ENCODE measurements at places on chromosomes 6 and 20.

DNA sequence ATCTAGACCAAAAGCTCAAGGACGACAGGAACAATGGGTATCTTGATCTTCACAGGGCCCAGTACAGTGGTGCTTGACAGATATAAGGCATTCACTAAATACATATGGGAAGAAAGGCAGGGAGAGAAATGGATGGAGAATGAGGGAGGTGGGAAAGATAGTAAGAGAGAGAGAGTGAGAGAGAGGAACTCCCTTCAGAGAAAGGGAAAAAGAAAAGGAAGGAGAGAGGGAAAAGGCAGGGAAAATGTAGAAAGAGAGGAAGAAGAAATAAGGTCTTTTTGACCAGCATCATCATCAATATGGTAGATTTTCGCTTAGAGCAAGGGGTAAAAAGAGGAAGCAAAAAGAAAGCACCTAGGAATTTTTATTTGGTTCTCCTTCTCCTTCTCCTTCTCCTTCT is 760 bp upstream of the ANKRD66 start:
- DNase-seq, result no peak

- DNase-seq, result no peak
Observed at GRCh38 chr6:81246200-81246599, 506.3 kb downstream of the TENT5A start.

- DNase-seq, result no peak
Observed at GRCh38 chr6:156657296-156657695, 119.9 kb upstream of the ARID1B start.

- no peak for DNase-seq
Observed at GRCh38 chr6:11632231-11632630, 94.7 kb downstream of the TMEM170B start.

DNA sequence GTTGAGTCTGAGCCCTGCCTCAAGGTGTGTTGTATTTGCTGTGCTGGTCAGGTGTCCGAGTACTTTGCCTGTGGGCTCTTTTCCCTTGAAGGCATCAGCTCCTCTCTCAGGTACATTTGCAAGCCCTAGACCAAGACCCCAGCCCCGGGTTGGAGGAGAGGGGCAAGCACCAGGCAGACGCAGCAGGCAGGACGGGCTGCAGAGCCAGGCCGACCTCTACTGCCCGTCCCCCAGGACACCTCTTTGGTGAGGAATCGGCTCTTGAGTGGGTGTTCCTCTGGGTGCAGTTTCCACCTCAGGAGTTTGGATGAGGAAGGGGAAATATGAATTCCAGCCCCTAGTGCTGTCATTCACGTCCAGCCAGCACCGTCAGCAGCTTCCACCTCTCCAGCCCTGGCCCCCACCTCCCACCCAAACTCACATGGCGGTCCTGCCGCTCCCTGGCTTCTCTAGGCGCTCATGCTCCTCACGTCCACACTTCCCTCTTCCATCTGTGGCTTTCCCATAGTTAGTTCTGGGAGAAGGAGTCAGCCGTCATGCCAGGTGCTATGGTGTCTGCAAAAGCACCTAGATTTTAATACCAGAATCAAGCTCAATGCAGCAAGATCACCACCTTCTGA is 183.9 kb downstream of the DLL1 start:
- no peak for DNase-seq

- no peak for DNase-seq
Observed at GRCh38 chr6:2854396-2854982, 12.8 kb upstream of the SERPINB1 start.

- no peak for DNase-seq
Observed at GRCh38 chr6:161354276-161354840, 80.5 kb upstream of the AGPAT4 start.

- DNase-seq, result no peak
Observed at GRCh38 chr6:150631283-150631983, 31.7 kb downstream of the PLEKHG1 start.

GRCh38 chr6:92126088-92126487 is 1293.3 kb downstream of the EPHA7 start:
- no peak for DNase-seq

DNA sequence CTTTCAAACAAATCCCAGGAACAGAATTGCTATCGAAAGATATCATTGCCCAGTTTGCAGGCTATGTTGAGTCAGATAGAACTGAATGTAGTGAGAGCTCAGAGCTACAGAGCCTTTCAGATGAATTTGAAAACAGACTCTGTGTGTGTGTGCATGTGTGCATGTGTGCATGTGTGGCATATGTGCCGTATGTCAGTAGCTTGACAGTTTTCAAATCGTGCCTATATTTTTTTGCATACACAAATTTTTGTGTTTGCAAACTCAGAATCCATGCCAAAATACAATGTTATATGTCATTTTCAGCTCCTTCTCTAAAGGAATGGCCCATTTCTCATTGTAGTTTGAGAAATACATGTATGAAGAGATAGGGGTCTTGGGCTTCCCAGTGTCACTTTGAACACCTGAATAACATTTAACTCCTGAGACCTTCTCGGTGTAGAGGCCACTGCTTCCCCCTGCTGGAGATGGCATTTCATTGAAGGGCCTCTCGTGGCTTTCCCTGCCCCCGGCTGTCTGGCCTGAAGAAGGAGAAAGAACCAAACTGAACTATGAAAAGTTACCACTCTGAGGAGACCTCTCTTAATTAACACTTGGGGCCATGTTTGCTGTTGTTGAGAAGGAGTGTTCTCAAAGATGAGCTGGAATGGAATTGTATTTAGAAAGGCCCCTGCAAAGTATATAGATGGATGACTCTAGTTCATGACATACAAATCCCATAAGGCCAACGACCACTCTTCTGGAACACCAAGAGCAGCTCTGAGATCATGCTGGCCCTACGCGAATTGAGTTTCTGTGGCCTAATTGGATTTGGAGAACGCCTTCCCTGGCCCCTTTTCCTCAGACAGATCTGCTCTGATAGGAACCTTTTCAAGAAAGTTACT is 58.7 kb downstream of the VAPB start:
- DNase-seq, result peak; percentile 63

GRCh38 chr6:117169064-117169665 is 96.2 kb upstream of the VGLL2 start:
- no peak for DNase-seq

DNA sequence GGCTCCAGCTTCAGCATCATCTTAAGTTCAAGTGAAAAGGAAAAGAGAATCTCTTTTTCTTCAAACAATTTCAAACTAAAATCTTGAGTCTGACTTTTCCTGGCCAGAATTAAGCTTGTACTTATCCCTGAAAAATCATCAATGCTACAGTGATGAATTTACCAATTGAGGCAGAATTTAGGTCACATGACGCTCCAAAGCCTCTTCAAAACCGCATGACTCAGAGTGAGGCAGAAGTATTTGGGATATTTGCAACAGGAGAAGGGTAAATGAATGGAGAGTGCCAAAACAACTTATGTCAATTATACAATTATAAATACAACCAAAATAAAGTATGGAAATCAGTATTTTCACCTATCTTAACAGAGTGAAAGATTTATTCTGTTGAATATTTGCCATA is 515.5 kb downstream of the COL12A1 start:
- no peak for DNase-seq

GRCh38 chr6:150932996-150933395 is 67.5 kb downstream of the MTHFD1L start:
- no peak for DNase-seq

DNA sequence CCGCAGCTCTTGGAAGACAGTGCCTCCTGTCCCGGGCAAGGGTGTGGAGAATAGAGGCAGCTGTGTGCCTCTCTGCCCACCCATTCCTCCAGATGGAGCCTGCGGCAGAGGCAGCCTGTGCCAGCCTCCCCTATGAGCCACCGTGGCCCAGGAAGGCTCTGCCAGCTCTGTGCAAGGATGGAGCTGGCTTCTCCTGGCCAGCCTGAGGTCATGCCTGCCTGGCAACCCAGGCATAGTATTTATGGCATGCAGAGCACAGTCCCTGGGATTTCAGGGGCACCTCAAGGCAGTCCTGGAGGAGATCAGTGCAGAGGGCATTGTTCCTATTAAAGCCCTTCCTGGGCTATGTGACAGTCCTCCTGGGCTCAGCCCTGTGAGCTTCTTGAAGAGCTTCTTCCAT is 1.5 kb downstream of the EPB41L1 start:
- DNase-seq, result no peak

GRCh38 chr6:94254689-94255088 is 835.3 kb upstream of the EPHA7 start:
- no peak for DNase-seq

- DNase-seq, result peak; percentile 20
Observed at GRCh38 chr6:13624871-13625288, 9.7 kb downstream of the NOL7 start.

DNA sequence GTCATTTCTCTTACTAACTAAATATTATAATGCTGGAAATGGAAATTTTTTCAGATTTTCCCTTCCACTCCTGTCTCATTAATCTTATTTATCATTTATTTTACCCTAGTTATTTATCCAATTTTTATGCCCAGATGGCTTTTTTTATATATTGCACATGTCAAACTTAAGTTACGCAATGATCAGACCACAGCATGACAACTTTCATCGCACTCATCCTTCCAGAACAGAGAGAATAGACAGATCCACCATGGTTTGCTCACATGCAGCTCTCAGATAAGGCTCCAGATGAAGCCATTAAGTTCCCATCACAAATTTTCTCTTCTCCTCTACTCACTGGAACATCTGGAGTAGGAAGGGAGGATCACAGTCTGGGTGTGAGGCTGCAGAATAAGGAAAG is 48.7 kb downstream of the MAP7 start:
- DNase-seq, result no peak

DNA sequence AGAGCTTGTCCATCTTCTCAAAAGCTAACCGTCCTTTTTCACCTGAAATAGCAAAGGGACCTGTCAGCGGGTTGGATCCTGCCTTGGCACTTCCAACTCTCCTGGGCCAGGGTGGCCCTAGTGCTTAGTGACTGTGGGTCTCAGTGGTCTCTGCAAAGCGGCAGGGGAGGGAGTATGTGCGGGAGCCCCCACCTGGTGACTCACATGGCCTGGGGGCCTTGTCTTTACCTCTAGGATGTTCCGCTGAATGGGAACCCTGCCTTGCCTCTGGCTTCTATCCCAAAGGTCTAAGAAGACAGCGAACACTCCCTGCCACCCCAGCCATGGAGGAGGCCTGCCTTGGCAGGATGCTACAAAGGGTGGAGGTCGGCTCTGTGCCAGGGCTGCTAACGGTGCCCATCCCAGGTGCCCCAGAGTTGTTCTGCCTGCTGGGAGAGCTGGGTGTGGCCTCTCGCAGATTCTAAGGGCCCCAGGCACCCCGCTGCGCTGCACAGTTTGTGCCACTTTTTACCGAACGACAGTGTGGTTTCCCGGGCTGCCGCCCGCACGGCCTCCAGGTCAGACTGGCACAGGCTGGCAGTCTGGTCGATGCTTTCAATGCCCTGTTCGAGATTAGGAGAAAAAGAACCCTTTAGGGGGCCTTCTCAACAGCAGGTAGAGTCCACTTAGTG is 77.2 kb downstream of the PTPN1 start:
- no peak for DNase-seq

- DNase-seq, result no peak
Observed at GRCh38 chr6:151634336-151634720, 140.5 kb downstream of the CCDC170 start.

DNA sequence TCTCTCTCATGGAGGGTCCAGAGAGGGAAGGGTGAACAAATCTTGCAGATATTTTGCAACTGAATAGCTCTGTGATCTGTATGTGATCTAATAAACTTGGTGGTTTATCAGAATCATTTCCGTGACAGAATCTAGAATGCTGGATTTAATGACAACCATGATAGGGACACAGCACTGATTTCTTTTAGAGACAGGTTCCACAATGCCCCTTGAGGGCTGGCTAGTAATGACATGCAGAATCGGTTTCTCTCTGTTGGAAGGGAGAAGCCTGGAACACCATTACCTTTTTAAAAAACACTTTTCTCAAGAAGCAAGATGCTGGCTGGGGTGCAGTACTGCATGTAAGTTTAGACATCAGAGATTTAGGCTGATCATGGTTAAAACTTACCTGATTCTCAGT is 313.4 kb downstream of the CDH26 start:
- DNase-seq, result no peak

- DNase-seq, result peak; percentile 38
Observed at GRCh38 chr6:13767121-13767808, 47.1 kb downstream of the MCUR1 start.

- DNase-seq, result no peak
Observed at GRCh38 chr6:43478008-43478372, 620 bp downstream of the TJAP1 start.

DNA sequence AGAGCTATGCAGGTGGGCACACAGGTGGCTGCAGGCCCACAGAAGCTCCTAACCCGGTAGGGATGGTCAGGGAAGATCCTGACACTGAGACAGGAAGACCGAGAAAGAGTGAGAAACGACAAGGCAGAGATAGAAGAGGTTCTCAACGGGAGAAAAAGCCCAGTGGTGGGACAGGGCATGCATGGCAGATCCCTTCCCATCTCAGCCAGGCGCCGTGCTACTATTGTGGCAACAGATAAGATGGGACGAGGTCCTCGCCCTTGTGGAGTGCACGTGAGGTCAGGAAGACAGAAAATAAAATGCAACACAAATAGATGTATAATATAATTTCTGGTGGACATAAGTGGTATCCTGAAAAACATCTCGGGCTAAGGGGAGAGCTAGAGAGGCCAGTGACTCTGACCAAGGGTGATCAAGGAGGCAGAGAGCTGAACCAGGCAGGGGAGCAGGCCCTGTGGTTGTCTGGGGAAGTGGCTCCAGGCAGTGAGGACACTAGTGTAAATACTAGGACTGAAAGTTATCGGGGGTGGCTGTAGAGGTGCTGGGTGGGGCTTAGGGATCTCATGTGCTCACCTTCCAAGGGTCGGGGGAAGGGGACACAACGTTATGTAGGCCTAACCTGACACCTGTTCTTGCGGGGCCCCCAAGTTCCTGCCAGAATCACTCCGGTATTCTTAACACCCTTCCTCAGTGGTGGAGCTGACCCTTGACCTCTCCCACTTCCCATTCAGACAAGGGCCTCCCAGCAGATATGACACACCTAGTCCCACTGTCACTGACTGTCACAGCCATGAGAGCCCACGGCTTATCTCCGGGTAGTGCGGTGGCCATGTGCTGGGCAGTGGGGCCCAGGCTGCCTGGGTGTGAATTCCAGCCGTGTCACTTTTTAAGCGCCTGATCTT is 1.0 kb downstream of the SRXN1 start:
- no peak for DNase-seq

GRCh38 chr6:36539814-36540568 is 7.3 kb downstream of the STK38 start:
- DNase-seq, result peak; percentile 11

- no peak for DNase-seq
Observed at GRCh38 chr6:51472745-51473487, 614.5 kb downstream of the PKHD1 start.
